ENCODE measurements at places on chromosomes 6 and 20.

DNA sequence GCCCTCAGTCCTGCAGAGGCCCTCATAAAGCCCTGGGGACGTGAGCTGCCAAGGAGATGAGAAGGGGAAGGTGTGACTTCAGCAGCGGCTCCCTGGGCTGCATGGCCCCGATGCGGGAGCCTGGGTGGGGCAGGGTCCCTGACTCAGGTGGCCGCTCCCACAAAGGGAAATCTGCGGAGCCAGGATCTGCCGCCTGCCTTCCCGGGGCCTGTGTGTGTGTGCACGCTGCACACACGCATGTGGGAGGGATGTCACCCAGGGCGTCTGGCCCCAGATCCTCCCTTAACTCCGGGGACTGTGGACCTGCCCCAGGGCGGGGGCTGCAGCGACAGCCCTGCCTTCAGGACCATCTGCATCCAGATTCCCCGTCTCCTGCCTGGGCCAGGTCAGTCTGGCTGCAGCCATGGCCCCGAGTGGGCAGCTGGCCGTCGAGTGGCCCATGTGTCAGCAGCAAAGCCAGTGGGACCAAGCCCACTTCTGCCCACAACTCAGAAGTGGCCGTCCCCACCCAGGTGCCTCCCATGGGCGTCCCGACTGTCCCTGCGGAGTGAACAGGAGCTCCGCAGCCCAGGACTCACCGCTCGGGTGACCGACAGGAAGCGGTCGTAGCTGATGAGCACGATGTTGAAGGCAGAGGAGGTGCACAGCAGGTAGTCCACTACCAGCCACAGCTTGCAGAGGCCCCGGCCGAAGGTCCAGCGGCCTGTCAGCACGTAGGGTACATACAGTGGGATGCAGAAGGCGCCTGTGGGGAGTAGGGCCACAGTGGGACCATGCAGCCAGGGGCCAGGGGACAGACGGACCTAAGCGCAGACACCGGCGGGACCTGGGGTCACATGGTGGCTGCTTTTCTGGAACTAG is 1.9 kb downstream of the HRH3 start:
- DNase-seq: no peak

DNA sequence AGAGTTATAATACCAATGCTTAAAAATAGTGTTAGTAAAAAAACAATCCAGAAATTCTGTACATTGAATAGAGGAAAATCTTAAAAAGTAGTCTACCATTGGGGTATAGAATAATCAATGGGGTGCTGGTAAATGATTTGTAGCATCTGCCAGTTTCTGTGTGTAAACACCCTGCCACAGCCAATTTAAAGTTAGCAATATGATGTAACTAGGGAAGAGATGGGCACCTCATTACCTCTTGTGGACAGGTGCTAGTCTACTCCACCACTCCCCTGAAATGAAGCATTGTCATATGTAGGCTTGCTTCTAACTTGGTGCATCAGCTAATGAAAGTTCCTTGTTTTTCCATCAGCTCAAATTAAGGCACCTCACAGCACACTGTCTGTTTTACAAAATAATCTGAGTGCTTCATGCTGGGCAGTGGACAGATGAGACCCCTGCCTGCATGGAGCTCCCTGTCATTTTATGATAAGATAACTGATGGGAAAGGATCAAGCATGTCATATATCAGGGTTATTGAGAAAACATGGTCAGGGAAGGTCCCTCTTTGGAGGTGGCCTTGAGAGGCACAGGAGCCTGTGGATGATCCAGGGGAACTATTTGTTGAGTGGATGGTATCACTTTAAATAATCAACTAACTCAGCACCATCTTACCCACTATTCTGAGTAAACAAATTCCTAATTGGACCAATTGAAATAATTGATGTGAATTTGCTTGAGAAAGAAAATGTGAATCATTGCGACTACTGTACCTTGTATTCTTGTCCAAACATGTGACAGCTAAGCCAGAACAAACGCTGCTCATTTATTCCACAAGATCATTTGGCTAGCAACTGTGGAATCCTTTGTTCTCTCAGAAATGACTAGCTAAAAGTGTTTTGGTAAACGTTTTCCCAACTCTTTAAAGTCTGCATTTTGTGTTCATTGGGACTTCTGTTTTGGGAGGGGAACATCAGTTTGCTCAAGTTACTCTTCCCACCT is 45.9 kb upstream of the CSE1L start:
- DNase-seq: no peak

DNA sequence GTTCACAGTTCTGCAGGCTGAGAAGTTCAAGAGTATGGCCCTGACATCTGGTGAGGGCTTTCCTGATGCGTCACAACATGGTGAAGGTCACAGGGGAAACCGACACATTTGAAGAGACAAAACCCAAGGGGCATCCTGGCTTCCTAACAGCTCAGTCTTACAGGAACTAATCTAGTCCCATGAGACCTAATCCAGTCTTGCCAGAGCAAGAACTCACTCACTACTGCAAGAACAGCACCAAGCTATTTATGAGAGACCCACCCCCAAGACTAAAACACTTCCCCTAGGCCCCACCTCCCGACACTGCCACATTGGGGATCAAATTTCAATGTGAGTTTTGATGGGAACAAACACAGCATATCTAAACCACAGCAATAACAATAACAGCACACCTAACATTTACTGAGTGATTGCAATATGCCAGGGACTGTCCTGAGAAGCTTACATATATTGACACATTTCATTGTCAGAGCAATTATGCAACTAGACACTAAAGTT is 46.6 kb downstream of the TPBG start:
- DNase-seq: no peak

DNA sequence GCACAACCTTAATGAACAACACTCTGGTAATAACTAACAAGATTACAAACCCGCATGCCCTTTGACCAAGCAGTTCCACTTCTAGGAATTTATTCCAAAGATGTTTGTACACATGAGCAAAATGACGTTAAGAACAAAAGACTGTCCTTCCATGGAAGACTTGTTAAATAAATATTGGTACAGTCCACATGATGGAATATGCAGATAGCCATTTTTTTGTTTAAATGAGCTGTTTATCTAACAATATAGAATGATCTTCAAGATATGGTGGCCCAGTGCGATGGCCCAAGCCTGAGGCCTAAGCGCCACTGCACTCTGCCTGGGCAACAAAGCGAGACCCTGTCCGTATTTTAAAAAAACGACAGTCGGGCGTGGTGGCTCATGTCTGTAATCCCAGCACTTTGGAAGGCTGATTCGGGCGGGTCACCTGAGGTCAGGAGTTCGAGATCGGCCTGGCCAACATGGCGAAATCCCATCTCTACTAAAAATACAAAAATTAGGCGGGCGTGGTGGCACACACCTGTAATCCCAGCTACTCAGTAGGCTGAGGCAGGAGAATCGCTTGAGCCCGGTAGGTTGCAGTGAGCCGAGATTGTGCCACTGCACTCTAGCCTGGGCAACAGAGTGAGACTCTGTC is 7.4 kb upstream of the AHCY start:
- no peak for DNase-seq

DNA sequence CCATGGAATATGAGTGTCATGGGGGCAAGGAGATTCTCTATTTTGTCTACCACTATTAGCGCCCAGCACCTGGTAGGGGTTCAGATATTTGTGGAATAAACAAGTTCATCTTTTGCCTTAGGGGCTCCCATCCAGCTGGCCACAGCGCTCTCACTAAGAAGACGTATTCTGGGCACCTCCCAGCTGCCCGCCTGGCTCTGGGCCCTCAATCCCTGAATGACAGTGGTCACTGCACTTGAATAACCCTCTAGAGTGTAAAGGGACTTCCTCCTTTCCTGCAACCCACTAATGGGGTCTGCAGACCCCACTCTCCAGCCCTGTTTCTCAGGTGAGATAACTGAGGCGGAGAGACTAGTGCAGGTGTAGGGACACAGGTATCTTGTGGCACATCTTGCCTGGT is 36.2 kb downstream of the SNX5 start:
- no peak for DNase-seq

GRCh38 chr6:158786645-158787304 is 32.4 kb downstream of the EZR start:
- DNase-seq: no peak

DNA sequence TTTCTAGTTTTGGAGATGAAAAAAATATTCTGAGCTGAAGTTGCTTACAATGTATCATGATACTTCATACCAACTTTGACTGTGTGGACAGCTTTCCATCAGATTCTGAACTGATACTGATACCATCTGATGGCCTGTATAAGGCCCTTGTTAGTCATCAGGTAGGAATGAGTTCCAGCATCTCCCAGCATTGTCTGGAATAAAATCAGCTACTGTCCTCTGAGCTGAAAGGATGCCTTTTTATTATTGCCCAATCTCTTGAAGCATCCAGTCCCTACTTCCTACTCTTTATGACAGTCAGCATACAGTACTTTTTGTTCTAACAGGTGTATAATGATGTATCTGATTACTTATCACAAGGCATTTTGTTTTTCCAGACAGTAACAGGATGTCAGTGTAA is 70.6 kb upstream of the EYA4 start:
- no peak for DNase-seq

DNA sequence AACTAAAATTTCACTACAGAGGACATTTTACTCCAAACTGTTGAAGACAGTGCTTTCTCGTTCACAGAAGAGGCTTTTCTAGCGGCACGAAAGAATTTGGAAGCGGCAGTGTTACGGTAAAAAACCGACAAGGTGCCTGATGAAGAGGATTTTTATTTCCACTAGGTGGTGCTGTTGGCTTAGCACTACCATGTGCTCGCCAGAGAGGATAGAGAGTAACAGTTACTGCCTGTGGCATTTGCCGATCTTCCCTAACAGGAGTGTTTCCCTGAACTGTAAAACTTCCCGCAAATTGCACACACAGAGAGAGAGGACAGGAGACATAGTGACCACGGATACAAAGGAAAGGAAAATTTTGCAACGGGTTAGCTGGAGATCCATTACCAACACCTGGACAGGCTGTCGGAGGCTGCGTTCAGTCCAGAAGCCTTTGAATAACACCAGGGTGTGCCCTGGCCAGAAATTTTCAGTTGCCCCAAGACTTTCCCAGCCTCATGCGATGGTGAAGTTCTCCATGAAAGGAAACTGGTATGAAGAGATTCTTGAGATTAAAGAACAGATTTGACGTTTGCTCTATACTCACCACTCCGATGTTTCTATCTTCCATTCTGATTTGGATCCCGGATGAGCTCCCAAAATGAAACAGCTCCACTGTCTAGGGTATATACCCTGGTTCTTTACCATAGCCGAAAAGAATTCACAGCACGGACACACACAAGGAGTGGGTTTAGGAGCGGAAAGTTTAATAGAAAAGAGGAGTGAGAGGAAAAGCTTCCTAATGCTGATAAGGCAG is 48.1 kb downstream of the HLA-DPB1 start:
- no peak for DNase-seq

GRCh38 chr6:155850408-155850841 is 394.8 kb upstream of the NOX3 start:
- no peak for DNase-seq

GRCh38 chr20:17735206-17735804 is 35.5 kb downstream of the BANF2 start:
- no peak for DNase-seq

- DNase-seq: no peak
These were observed 799 bp upstream of the SHPRH start for GRCh38 chr6:145964948-145965366.

DNA sequence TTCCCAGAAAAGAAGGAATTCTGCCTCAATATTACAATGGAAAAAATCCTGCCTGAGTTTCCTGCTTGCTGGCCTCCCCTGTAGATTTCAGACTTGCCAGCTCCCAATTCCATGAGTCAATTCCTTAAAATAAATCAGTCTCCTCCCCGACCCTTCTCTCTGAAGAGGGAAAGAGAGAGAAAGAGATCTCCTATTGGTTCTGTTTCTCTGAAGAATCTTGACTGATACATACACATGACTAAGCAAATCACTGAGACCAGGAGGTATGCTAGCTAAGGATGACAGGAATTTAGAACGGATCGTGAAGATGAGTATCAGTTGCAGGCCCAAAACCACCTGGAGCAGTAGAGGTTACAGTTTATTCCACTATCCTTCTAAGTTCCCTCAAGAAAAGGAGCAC is 11.3 kb upstream of the RBM24 start:
- no peak for DNase-seq

GRCh38 chr6:95365454-95365853 is 211.9 kb upstream of the MANEA start:
- DNase-seq: no peak

- no peak for DNase-seq
These were observed 65.1 kb upstream of the PMEPA1 start for GRCh38 chr20:57774951-57775350.

- no peak for DNase-seq
These were observed 55.8 kb upstream of the SMOC2 start for GRCh38 chr6:168385037-168385759.

GRCh38 chr6:166541876-166542579 is 44.5 kb downstream of the RAMACL start:
- DNase-seq: no peak

DNA sequence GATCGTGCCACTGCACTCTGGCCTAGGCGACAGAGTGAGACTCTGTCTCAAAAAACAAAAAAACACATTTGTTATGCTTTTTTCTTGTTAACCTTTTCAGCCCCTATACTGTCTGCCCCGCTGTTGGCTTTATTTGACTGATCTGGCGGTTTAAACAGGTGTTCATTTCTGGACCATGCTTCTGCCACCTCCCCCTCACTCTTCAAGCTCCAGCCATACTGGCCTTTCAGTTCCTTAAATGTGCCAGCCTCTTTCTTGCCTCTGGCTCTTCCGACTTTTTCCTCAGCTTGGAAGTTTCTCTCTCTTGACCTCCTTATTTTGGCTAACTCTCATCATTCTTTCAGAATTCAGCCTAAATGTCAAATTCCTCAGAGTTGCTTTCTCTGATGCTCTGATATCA is 35.2 kb upstream of the TXLNB start:
- DNase-seq: no peak

DNA sequence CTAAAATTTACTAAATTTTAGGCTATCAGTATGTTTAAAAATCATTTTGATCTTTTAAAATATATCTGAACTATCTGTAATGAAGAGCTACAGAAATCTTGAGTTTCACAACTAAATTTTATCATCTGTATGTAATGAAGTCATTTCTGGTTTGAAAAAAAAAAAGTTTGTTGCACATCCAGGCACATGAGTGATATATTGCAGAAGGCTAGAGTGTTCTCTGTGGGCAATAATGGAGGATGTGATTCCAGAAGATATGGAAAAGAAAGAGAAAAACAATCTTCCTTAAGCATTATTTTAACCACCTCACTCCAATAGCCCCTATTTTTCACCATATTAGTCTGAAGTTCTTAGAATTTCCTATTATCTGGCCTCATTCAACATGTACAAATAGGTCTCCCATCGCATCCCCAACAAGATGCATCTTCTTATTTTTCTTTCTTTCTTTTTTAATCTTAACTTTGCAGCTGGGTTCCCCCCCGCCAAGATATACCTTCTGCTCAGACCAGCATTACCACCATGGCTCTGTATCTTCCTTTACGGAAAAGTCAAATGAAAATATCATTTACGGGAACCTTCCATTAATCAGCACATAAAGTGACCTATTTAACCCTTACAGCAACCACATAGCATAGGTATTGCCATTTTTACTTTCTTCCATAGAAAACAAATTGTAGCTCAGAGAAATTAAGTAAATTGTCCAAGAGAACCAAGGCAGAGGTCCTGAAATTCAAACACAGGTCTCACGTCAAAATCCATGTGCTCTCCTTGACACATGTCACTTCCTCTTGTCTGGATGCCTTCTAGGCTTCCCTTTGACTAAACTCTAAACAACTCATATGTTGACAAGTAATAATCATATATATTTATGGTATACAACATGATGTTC is 116.9 kb downstream of the KIF13A start:
- no peak for DNase-seq

GRCh38 chr6:136772685-136773472 is 19.4 kb downstream of the MAP3K5 start:
- no peak for DNase-seq

GRCh38 chr6:56742122-56742791 is 99.6 kb upstream of the DST start:
- DNase-seq: no peak

GRCh38 chr6:127775371-127775770 is 125.5 kb downstream of the THEMIS start:
- no peak for DNase-seq

All from stimulated activated CD4-positive, alpha-beta T cell treated with anti-CD3 and anti-CD28 coated beads, Interleukin-12 subunit alpha, Interleukin-12 subunit beta, amount 100 ng/mL, for 24 hours (primary cell).